ENCODE measurements at places on chromosomes 1 and 21.
A peak's percentile ranks its signal among the peaks of the same experiment; 100 is the strongest.

DNA sequence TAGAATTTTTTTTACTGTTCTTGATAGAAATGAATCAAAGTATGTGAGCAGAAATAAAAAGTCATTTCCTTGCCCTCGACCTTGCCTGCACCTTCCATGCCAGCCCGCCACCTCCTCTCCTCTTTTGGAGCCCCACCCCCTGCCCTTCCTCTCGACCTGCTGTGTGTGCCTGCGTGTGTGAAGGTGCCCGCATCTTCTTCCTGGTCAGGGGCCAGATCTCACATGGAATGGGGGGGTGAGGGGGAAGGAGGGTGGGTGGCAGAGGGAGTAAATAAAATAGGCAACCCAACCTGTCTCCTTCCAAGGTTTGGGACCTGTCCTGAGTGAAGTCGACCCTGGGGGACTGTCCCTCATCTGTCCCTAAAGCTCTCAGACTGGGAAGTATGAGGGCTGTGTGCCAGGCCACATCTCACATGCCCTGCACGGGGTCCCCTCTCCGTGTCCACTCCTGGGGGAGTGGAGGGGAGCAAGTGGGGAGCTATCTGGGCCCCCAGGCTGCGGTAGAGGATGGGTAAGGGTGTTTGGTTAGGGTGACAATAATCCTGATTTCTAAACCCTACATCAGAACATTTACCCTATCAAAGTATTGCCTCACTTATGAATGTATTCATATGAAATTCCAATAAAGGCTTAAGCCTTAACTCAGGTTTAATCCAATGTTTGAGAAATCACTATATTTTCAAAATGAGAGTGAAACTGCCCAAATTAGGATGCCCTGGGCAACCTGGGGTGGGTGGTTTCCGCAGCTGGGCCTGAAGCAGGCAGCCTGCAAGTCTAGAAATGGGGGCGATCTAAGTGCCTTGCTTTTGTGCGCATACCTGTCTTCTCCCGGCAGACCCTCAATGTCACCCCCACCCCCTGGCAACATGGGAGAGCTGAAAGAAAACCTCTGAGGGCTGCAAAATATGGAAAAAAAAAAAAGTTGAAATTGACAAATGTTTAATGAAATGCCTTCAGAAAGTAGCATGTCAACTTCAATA lies 15.4 kb downstream of the AMPD2 start:
- no peak for DNase-seq

- no peak for DNase-seq
Measured at GRCh38 chr1:151680826-151681225, 35.8 kb downstream of the CELF3 start.

GRCh38 chr1:214386747-214387146 lies 105.8 kb downstream of the SMYD2 start:
- DNase-seq: no peak

DNA sequence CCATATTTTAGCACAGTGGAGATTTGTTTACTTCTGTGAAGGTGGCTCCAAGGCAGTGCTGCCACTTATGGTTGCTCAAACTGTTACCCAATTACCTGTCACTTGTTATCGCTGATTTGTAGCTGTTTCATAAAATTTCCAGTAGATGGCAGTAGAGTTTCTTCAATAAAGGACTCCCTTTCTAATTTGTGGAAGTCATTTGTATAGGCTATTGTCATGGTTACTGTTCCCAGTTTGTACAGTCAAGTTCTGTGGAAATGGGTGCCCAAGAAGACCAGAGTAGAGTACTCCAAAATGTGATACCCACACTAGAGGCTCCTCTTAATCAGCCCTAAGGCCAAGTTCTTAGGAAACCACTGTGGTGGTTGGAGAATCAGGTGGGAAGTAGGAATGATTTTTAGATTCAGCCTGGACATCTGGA lies 186.1 kb downstream of the CLEC20A start:
- DNase-seq: no peak

- no peak for DNase-seq
Measured at GRCh38 chr21:21246007-21246406, 247.8 kb downstream of the NCAM2 start.

DNA sequence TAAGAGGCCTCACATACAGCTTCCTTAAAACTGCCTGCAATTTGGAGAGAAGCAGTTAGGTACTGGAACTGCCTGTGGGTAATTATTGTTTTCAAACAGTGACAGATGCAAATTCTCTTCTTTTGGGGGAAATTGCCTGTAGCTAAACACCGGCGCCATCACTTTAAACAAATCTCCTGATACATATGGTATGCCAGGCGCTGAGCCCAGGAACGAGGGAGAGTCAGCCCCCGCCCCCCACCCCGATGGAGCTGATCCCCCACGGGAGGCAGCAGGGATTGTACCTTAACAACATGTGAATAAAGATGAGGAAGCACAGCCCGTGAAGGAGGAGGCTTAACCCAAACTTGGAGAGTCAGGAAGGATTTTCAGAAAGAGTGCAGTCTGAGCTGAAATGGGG lies 7.1 kb downstream of the TMEM51 start:
- DNase-seq: no peak

DNA sequence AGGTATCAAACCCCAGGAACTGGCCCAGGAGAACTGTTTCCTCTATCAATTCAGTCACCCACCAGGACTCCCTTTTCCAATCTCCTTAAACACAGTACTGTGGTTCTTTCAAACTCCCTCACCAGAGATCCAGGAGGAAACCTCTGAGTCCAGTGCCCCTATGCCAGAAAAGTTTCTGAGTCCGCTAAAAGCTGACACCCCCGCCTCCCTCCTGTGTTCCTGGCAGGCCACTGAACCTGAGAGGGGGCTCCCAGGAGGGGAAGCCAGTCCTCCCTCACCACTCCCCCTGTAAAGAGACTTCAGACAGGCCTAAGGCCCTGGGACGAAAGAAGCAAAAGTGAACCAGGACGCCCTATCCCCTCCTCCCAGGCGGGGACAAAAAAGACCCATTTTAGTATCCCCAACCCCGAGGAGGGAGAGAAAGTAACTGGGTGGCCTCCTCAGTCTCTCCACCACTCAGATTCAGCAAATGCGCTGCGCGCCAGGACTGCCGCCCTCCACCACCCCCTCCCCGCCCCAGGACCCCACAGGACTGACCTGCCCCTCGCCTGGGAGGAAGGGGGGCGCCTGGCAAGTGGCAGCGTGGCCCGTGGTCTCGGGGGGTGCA lies 624 bp downstream of the SLC41A1 start:
- peak; percentile 23 for DNase-seq

DNA sequence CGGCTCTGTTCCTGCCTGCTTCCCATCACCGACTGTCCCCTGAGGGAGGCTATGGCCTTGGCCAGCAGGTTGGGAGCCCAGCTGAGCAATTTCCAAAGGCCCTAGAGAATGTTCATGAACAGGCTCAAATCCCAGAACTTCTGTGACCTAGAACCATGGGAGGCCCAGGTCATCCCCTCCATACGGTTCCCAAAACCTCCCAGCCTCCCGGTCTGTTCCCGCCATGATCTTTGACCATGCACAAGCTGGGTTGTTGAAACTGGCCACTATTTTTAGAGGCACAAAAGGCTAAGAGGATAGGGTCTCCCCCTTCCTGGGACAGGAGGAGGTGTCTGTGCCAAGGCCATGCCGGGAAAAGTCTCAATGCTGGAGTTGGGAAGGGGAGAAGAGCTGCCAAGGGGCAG lies 27.5 kb downstream of the EPHA2 start:
- no peak for DNase-seq

- no peak for DNase-seq
Measured at GRCh38 chr1:210310562-210311153, 18.0 kb upstream of the HHAT start.

DNA sequence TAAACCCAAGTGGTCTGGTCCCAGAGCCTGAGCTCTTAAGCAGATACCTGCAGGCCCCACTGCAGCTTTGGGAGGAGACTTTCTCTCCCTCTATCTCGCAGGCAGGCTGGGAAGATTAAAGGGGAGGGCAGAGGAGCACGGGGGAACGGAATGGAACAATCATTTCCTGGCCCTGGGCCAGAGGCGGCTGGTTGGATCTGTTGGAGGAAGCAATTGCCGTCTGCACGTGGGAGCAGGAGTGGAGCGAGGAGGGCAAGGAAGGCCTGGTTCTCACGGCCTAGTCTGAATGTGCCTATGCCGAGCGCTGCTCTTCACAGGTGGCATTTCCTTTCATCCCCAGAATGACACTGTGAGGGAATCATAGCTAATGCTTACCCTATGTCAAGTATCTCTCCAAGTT lies 23.7 kb downstream of the NKAIN1 start:
- no peak for DNase-seq

DNA sequence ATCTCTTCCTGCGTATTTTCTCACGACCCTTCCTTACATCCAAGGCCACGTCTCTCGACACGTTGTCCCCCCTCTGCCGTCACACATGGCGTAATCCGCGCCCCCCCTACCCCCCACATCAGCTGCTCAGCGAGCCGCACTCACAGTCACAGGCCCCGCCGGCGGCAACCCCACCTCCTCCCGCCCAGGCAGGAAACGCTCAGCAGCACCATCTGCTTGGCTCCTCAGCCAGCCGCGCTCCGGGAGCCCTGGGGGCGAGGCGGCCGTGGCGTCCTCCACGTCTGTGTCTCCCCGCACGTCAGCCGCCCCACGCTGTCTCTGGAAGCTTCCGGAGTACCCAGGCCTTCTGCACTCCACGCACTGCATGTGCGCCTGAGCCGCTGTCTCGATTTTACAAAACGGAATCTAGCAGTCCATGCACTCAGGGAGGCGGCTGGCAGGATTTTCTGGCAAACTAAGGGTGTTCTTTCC lies 64.6 kb downstream of the SIK1 start:
- DNase-seq: peak; percentile 78

GRCh38 chr1:66769512-66770229 lies 17.4 kb downstream of the DYNLT5 start:
- DNase-seq: no peak

DNA sequence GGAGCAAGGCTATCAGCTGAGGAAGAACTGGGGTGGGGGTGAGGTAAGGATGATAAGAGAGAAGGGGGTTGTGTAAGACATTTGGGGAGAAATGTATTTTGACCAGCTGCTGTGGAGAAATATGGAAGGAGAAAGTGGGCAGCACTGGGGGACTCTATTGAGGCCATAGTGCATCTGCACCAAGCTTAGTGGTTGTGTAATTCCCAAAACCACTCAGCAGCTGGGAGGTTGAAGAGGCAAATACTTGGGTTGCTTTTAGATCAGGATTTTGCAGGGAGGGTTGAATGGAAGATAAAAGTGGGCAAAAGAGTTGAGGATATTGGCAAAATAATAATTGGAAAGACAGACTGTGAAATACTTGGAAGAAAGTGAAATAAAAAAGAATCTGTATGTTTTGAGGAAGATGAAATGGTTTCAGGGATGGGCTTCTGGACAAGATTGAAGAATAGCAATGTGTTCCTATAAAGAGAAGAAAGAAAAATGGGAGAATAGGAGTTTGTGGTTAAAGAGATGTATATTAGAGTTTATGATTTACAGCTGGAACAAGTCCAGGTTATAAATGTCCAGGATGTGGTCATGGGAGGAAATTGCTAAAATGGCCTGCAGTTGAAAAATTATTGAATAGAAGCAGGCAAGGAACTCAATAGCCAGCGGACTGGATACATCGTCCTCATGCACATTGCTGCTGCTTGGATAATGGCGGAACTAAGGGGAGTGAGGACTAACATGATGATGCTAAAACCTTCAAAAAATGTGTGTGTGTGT lies 162.7 kb downstream of the DNM3 start:
- no peak for DNase-seq

GRCh38 chr1:61612602-61613001 lies 112.3 kb downstream of the TM2D1 start:
- no peak for DNase-seq

DNA sequence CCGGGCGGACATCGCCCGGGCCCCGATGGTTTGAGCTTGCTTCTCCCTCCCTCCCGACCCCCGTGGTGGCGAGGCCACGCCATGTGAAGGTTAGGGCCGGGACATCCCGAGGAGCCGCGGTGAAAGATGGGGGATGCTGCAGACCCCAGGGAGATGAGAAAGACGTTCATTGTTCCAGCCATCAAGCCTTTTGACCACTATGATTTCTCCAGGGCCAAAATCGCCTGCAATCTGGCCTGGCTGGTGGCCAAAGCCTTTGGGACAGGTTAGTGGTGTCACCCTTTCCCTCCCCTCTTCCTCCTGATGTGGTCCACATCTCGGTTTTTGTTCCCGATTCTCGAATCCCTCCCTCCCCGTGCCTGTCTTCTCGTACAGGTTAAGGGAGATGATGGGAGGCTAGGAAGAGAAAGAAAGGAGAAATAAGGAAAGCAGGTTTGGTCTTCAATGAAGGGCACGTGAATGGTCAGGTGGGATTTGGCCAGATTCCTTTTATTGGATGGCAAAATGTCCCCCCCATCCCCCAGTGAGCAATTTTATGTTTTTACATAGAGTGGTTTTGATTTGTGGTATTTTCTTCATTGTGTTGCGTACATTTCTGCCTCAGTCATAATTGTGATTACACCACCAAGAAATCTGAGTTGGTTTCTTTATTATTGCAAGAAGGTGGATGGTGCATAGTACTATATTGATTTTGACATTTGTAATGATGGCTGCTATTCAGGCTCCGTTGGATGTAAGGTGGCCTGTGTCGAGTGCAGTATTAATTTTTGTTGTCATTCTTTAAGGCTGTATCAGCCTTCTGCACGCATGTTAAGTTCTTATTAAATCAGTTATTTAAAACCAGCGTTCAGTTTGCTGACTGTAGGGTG lies 1.2 kb downstream of the CAMSAP2 start:
- no peak for DNase-seq

- DNase-seq: no peak
Measured at GRCh38 chr1:53498555-53499131, 39.4 kb downstream of the DMRTB1 start.

DNA sequence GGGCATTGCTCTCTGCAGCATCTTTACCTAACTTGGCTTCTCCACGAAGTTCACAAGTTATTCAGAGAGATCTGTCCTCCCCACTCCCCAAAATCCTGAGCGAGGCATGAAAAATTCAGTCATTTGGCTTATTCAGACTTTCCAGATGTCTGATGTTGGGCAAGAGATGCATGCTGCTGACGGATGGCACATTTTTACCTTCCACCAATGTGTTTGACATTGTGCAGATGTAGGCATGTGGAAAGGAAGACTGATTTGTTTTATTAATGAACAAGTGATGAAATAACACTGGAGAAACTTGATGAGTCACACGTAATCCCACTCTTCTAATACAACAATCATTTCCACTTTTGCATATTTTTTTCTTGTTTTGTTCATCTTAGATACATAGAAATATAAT lies 86.7 kb downstream of the C1orf94 start:
- DNase-seq: no peak

GRCh38 chr1:157233131-157233530 lies 94.9 kb upstream of the ETV3 start:
- DNase-seq: no peak

DNA sequence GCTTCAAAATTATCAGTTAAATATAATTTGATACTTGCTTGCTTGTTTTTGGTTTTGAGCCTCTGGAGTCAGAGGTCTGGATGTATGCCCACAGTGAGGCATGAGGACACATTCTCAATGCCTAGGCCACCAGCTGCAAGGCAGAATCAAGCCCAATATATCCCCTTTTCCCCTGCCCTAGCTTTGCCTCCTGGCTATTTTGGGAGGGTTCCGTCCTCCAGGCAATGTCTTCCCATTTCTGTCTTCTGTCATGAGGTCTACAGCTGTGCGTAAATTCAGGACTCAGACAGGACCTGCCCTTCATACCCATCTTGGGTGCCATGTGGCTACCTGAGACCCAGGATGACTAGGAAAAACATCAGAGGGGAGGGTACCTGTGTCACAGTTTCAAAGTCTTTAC lies 19.2 kb downstream of the NRDC start:
- DNase-seq: no peak

Measured in activated naive CD8-positive, alpha-beta T cell treated with anti-CD3 and anti-CD28 coated beads, Interleukin-2, amount 50 U/mL, for 24 hours (primary cell).